ENCODE measurements at places on chromosomes 4 and X.

- no peak for DNase-seq
Measured at GRCh38 chr4:30620711-30621110, 99.5 kb upstream of the PCDH7 start.

- no peak for DNase-seq
Measured at GRCh38 chr4:149183638-149184037, 632.0 kb downstream of the IQCM start.

- DNase-seq = peak; percentile 23
Measured at GRCh38 chrX:45385757-45386156, 185.1 kb upstream of the DIPK2B start.

DNA sequence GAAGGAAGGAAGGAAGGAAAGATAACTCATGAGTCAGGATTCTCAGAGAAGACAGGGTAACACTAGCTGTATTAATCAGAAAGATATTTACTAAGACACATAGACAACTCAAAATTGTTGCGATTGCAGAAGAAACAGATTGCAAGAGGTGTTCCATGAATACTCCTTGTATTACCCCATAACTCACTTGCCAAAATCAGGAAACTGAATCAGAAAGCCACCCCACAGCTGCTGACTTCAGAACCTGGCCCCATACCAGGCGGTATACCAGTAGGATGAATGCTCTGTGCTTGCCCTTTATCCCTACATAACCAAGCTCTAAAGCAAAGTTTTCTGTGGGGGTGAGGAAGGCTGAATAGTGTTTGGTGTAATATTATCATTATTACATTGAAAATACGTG is 468.5 kb downstream of the IQCM start:
- DNase-seq = no peak

DNA sequence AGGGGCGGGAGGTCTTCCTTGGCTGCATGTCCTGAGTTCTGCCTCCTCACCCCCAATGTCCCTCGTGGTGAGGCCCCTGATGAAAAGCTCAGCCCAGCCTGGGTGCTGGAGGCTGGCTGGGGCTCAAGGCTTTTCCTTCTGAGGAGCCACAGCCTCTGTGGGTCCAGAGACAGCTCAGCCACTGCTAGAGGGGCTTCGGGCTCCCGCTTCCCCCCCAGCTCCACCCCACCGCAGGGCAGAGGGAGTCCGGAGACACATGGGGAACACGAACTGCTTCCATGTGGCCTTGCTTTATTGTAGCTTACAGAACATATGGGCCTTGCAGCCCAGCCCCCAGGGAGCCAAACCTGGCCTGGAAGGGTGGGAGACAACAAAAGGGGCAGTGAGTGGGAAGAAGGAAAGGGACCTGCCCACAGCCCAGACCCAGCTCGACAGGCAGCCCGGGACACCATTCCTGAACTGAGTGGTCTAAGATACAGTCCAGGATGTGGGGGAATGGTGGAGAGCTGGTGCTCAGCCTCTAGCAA is 89.9 kb upstream of the NKX1-1 start:
- DNase-seq = no peak

DNA sequence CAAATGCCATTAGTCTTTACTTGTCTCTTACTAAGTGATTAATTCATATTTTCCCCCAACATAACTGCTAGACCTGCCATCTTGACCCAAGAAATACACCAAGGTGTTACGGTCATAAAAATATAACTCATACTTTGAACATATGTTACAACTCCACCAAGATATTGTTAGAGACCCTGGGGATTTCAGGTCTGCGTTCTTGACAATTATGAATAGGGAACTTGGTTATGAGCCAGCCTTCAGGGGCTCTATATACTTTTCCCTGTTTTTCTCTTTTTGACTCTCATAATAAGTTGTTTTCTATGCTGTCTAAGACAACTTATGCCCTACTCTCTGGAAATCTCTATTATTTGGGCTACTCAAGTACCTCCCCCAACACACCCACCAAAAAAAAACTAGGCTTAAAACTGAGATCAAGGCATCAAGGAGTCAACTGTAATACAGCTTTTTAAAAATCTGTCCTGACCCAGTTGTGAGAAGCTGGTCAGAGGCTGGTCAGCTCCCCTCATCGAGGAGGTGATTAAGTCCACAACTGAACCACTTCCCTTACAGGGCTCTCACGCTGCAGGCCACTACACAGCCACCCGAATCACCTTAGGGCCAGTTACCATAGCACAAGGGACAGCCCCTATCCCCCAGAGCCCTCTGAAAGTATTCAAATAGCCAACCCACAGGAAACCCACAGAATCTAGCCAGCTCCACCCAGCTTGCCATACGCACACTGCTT is 10.5 kb upstream of the TLR3 start:
- DNase-seq = no peak

GRCh38 chr4:163085085-163085484 is 81.6 kb downstream of the NAF1 start:
- DNase-seq = no peak

GRCh38 chrX:129227366-129227765 is 295.9 kb downstream of the SMARCA1 start:
- no peak for DNase-seq

DNA sequence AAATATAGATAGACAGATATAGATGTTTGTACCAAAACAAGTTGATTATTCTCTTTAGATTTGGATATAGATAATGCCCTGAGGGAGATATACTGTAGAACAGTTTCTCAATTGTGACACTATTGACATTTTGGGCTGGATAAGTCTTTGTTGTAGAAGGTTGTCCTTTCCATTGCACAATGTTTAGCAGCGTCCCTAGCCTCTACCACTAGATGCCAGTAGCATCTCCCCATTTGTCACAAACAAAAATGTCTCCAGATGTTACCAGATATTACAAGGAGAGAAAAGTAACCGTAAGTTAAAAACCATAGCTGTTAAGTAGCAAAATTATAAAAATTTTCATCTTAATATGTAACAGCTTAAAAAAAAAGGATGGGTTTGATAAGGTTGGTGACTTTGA is 2595.3 kb downstream of the ARAP2 start:
- peak; percentile 26 for DNase-seq

- DNase-seq = peak; percentile 35
Measured at GRCh38 chr4:7281691-7282665, 89.6 kb downstream of the SORCS2 start.

DNA sequence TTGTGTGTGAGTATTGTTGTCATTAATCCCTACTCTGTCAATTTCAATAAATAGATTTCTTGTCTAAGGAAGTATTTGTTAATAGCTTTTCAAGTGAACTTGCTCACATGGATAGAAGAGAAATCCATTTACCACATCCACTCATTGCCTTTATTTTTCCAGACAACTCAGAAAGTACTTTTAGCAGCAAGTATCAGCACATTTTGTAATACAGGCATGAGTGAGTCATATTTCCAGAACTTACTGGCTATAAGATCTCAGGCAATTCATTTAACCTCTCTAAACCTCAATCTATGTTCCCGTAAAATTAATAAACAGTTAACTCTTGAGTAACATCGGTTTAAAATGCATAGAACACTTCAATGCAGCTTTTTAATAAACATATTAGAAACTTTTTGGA is 317.9 kb upstream of the PCDH7 start:
- DNase-seq = peak; percentile 2

DNA sequence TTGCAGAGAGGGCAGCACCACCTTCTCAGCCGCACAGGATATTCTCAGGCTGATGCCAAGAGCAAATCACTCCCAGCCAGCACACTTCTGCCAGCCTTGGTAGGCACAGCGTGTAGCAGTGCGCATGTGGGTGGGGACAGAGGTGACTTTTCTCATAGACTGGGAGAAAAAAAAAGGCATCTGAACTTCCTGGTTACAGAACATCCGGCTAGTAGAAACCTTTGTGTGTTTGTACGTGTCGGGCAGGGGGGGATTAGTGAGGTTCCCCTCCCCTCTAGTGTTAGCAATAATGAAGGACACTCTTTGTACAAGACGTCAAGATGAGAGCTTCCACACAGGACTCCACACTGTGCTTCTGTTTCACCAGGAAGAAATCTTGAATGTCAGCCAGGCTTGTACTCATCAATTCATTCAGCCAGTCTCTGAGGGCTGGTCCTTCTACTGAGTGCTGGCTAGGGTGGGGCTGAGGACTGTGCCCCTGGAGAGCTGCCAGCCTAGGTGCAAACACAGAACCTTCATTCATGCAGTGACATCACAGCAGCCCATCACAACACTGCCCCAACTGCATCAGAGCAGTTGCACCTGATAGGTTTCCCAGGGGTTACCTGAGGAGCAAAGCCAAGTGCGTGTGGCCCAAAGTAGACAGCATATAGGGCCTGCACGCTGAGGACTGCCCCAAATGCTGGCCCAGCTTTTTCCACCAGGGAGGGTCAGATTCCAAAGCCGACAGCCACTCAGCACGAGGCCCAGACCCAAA is 34.7 kb downstream of the SLC25A5 start:
- DNase-seq = no peak

- no peak for DNase-seq
Measured at GRCh38 chr4:88062311-88062710, 54.9 kb downstream of the PKD2 start.

DNA sequence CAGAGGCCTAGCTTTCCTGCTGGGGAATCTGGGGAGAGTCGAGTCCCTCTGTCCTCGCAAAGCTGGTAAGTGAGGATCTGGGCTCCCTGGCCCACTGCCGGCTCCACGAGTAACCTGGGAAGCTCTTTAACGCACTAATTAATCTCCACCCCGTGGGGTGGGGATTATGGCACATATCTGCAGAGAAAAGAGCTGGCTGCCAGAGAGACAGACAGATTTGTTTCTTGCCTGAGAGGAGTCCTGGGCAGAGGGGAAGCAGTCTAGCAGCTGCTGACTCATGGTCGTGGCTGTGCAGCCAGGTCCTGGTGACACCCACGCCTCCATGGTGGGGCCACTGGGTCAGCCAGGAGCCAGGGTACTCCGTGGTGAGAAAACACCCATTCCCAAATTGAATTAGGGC is 14.0 kb downstream of the SORCS2 start:
- DNase-seq = peak; percentile 84

DNA sequence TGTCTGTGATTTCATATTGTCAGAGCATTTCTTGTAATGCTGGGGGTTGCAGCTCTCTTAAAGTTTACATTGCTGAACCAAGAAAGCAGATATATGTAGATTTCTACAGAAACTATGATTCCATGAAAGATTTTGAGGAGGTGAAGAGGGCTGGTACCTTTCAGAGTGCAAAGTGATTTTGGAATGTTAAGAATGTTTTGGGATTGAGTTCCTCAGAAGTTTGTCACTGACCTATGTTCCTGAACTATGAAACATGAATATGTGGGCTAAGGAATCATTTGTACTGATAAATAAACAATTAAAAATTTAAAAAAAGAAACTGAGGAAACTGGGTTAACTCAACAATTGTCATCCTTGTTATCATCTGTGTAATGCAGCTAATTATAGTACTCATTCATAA is 12.3 kb upstream of the CHIC2 start:
- DNase-seq = no peak

DNA sequence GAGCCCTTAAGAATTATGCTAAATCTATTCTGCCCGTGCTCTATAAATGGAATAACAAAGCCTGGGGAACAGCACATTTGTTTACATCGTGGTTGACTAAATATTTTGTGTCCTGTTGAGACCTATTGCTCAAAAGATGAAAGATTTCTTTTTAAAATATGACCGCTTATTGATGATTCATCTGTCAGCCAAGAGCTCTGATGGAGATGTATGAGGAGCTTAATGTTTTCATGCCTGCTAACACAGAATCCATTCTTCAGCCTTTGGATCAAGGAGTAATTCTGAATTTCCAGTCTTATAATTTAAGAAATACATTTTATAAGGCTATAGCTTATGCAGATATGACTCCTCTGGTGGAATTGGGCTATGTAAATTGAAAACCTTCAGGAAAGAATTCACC is 271.3 kb upstream of the FAT4 start:
- DNase-seq = no peak

GRCh38 chr4:129371926-129372325 is 276.0 kb downstream of the C4orf33 start:
- DNase-seq = peak; percentile 65

DNA sequence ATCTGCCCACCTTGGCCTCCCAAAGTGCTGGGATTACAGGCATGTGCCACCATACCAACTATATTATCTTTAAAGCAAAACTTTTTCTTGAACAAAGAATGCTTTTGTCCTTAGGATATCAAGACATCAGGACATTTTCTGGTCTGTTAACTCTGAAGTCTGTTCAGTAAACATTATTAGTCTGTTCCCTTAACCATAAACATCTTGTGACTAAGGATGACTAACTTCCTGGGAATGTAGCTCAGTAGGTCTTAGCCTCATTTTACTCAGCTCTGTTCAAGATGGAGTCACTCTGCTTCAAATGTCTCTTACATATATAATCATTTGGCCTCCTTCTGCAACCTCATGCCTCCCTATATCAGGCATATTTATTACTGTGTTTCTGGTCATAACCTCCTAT is 122.9 kb downstream of the UBE2NL start:
- no peak for DNase-seq

- DNase-seq = peak; percentile 16
Measured at GRCh38 chr4:25088093-25088952, 57.6 kb upstream of the LGI2 start.

- DNase-seq = no peak
Measured at GRCh38 chrX:39582091-39582490, 515.7 kb downstream of the BCOR start.

- no peak for DNase-seq
Measured at GRCh38 chrX:74325130-74326059, 21.4 kb downstream of the ZCCHC13 start.

GRCh38 chrX:8815460-8816065 is 14.4 kb upstream of the FAM9A start:
- DNase-seq = peak; percentile 23

- DNase-seq = no peak
Measured at GRCh38 chr4:180940680-180941079, 1302.5 kb upstream of the TENM3 start.

DNA sequence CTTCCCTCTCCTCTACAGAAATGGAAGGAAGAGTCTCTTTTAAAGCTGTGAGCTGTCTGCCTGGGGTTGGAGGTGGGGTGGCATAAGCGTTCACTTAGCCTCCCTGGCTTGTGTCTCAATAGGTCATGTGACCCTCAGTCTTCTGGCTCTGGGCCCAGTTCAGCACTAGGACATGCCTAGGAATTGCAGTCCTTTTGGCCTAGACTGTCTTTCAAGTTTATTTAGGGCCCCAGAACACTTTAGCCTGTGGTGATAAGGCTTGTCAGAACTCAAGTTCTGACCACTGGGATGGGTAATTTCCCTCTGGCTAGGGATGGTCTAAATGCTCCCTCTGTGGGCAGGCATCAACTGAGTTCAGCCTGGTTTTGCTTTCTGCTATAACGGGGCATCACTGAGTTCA is 34.3 kb upstream of the ARMCX4 start:
- DNase-seq = no peak

- DNase-seq = no peak
Measured at GRCh38 chrX:112545051-112545450, 134.7 kb downstream of the LHFPL1 start.

GRCh38 chr4:56649445-56650261 is 31.4 kb downstream of the HOPX start:
- no peak for DNase-seq
